Muscle of leg (tissue), 16 donors: ENCODE measurements at places on chromosomes 4 and X. TPM values are rescaled to one million over a fixed set of nuclear protein-coding genes. Genes with fewer than 3 reads are reported as not detected.

DNA sequence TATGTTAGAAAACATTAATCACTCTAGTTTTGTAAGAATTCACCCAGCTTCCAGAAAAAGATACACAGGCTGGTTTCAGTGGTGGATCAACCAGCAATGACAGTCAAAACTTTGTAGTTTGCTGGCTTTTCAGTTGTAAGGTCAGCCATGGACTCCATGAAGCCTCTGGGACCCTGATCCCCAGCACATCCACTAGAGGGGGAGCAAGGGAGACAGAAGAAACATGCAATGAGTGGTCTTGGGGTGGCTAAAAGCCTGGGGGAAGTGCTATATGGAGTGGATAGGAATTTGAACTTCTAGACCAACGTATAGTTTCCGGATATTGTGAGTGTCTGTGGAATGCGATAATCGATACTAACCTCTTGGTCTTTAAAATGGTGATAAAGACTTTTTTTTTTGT is 72.7 kb downstream of the AFF2 start:
- H3K4me3 ChIP-seq, result no peak overlapping the region
- no peak for DNase-seq
- no peaks in the 10 kb centered on the region for H3K27me3 ChIP-seq
- H3K36me3 ChIP-seq, result no peaks in the 10 kb centered on the region
- H3K4me1 ChIP-seq, result no peaks in the 10 kb centered on the region
- no peak overlapping the region for H3K27ac ChIP-seq

Gene ARHGEF38
- total RNA-seq, result not detected

DNA sequence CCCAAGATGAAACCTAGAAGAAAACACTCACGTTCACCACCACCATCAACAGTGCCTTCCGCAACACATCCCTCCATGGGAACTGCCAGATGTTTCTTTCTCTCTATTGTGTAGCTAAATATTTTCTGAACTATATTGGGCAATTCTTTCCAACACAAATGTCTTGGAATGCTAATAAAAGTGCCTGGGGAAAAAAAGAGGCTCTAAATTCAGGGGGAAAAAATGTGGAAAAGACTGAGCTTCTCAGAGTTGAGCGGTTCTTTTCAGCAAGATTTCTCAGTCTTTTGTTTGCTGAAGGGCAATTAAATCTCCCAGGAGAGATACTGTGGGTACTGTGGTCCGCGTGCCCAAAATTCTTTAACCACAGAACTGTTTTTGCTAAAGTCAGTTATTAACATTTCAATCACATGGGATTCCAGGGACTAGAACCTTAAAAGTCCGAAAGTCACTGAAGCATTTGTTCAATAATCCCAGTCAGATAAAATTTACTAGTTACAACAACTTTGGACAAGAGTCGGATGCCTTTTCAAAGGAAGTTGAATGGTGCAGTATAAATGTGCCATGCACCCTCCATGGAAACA is 51.9 kb upstream of the DHRSX start:
- DNase-seq, result peak; percentile 87
- no peak overlapping the region for H3K27ac ChIP-seq
- H3K36me3 ChIP-seq, result no peaks in the 10 kb centered on the region
- H3K27me3 ChIP-seq, result peaks cover 4% of the 10 kb centered on the region
- H3K4me3 ChIP-seq, result no peak overlapping the region

DNA sequence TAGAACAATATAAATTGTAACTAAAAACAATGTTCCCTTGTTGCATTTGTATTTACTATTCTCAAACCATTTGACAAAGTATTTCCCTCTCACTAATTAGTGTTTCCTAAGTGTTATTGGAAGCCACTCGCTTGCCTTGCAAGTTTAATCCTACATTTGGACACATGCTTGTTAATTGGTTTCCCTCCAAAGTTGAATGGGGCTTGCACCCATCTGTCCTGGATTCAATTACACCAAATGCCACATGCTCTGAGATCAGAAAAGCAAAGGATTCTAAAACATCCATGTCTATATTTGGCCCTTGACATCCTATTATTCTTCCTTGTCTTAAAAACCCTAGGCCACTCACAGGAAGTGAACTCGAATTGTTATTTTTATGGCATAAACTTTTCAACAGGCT is 146.6 kb downstream of the AMELX start:
- peaks cover 7% of the 10 kb centered on the region for H3K4me1 ChIP-seq
- peaks cover 13% of the 10 kb centered on the region for H3K27me3 ChIP-seq
- no peaks in the 10 kb centered on the region for H3K36me3 ChIP-seq

Gene CCKAR
- not detected for total RNA-seq
